ENCODE measurements at places on chromosomes 6 and 20.

- no peak for DNase-seq
These were observed 739.4 kb upstream of the FLRT3 start for GRCh38 chr20:15076785-15077184.

DNA sequence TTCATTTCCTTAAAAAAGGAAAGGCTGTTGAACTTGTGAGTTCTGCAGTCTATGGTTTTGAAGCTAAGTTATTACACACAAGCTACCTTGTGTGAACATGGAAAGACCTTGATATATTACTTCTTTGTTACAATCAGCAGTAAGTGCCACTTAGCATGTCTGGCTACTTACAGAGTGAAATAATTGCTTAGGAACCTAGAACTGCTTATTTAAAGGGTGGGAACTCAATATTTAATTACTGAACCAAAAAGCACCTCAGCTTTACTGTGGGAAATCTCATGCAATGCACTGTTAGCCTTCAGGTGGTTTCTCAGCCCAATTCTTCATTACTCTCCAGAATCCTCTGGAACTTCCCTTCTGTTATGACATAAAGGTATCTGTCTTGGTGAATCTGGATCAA, 17.9 kb downstream of the PERP start:
- DNase-seq: no peak

GRCh38 chr6:75023634-75024033, 182.2 kb downstream of the COL12A1 start:
- no peak for DNase-seq

DNA sequence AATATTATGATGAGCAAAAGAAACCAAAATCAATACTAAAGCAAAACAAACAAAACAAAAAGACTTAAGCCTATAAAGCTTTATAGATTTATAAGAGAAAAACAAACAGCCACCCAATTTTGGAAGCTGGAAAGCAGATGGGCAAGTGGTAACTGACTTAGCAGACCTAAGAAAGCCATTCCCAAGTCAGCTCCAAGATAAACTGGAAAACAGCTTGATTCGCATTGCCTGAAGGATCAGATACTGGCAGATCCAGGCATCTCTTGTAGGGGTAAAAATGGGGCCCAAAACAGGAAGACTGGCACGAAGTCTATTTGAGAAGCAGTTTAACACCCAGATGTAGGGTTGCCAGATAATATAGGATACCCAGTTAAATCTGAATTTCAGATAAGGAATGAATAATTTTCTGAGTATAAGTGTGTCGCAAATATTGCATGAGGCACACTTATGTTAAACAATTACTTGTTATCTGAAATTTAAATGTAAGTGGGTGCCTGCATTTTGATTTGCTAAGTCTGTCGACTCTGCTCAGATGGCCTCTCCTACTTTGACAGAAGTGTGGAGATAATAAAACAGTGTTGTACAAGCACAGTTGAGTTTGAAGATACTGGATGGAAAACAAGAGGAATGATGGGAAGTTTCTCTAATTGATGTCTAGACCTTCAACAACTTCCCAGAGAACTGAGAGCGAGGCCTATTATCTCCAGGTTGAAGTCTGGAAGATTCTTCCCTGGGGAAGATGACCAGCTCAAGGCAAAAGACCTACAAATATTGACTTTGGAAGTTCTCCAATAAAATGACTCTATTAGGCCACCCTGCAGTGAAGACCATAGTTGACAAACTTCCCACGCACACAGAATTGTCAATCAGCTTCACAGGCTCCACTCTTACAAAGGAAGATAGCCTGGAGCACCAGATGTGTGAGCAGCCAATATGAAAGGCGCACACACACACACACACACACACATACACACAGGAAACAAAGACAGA, 113.4 kb downstream of the FAM50B start:
- no peak for DNase-seq

GRCh38 chr20:15332711-15333160, 995.3 kb upstream of the FLRT3 start:
- DNase-seq: no peak

GRCh38 chr20:57195469-57196100, 70.9 kb downstream of the BMP7 start:
- peak; percentile 70 for DNase-seq

- DNase-seq: peak; percentile 47
These were observed 53.6 kb upstream of the FRMD1 start for GRCh38 chr6:168132531-168133167.

GRCh38 chr6:162029873-162030576, 697.5 kb downstream of the PRKN start:
- DNase-seq: no peak
